Activated naive CD4-positive, alpha-beta T cell treated with anti-CD3 and anti-CD28 coated beads, Interleukin-2, amount 10 ng/mL, durations not matched to agents 7 days and 5 days (primary cell): ENCODE measurements at places on chromosomes 3 and 15.

DNA sequence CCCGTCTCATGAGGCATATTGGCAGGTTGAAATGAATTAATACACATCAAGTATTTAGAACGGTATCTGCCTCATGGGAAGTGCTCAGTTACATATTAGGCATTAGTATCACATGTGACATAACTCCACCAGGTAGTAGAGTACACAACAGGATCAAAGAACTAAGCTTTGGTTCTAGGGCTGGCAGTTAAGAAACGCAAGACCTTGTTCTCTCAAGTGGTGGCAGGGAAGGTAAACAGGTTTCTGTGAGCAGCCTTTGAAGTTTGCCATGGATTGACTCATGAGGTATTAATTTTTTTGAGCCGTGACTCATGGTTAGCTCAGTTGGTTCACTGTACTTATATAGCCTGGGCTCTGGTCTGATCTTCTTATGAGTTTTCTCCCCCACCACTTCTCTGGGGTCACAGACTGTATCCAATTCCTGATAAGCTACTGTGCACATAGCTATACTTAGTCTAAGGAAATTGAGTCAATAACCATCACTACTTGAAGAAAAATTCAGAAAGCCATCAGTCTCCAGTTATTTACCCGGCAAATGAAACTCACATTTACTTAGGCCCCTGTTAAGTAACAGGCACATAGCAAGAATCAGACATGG, 155.6 kb upstream of the STT3B start:
- peaks cover 14% of the 10 kb centered on the region for H3K4me1 ChIP-seq
- peak; percentile 44 for DNase-seq
- H3K27me3 ChIP-seq: no peaks in the 10 kb centered on the region

GRCh38 chr15:36810656-36811449, 231.4 kb downstream of the CDIN1 start:
- H3K4me1 ChIP-seq: no peaks in the 10 kb centered on the region
- H3K36me3 ChIP-seq: no peaks in the 10 kb centered on the region
- DNase-seq: no peak

- H3K4me1 ChIP-seq: no peaks in the 10 kb centered on the region
- no peak for DNase-seq
- H3K4me3 ChIP-seq: no peak overlapping the region
Measured at GRCh38 chr3:116863822-116864589, 154.4 kb downstream of the TUSC7 start.

- no peak for DNase-seq
- no peaks in the 10 kb centered on the region for H3K36me3 ChIP-seq
- no peaks in the 10 kb centered on the region for H3K4me1 ChIP-seq
- peaks cover 18% of the 10 kb centered on the region for H3K27me3 ChIP-seq
- H3K4me3 ChIP-seq: no peak overlapping the region
- H3K27ac ChIP-seq: no peak overlapping the region
Measured at GRCh38 chr15:100766243-100767000, 113.2 kb upstream of the ALDH1A3 start.

- no peak overlapping the region for H3K27ac ChIP-seq
- no peak overlapping the region for H3K4me3 ChIP-seq
- no peak for DNase-seq
- H3K36me3 ChIP-seq: no peaks in the 10 kb centered on the region
- peaks cover 6% of the 10 kb centered on the region for H3K4me1 ChIP-seq
Measured at GRCh38 chr3:190486908-190487607, 26.8 kb upstream of the IL1RAP start.

DNA sequence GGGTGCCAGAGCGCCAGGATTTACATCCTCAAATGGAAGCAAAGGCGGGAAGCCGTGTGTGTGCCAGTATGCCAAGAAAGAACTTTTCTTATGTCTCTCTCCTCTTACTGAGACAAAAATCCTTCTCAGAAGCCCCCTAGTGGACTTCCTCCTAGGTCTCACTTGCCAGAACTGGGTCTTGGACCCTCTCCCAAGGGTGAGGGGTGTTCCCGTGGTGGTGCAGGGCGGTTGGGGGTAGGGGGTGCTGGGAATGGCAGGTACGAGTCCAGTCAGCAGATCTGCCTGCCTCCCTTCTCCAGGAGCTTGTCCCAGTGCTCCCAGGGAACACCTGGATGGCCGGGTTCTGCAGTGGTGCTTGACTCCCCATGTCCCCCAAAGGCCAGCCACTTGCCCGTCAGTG, 52.0 kb downstream of the CORO2B start:
- no peak overlapping the region for H3K4me3 ChIP-seq
- H3K27ac ChIP-seq: no peak overlapping the region
- no peaks in the 10 kb centered on the region for H3K36me3 ChIP-seq
- peaks cover 34% of the 10 kb centered on the region for H3K27me3 ChIP-seq
- no peak for DNase-seq

DNA sequence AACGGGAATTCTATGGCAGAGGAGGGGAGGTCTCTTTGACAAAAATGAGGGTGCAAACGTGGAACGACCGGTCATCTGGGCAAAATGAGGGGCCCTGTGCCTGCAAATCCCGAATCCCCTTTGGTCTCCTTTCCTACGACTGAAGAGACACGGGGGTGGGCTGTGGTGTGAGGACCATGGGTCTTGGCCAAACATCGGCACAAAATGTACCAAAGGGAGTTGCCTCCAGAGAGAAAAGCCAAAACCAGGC, 498 bp downstream of the ZNF280D start:
- H3K36me3 ChIP-seq: peaks cover 18% of the 10 kb centered on the region
- peak overlapping the region; percentile 79 for H3K27ac ChIP-seq
- H3K27me3 ChIP-seq: peaks cover 4% of the 10 kb centered on the region
- H3K4me1 ChIP-seq: peaks cover 22% of the 10 kb centered on the region
- peak overlapping the region; percentile 89 for H3K4me3 ChIP-seq
- no peak for DNase-seq
